Stromal cell of bone marrow (primary cell): ENCODE measurements at places on chromosomes 13 and 19.

- DNase-seq, result no peak
These were observed 2.7 kb upstream of the SAMD1 start for GRCh38 chr19:14093117-14093823.

- DNase-seq, result no peak
These were observed 618 bp downstream of the THSD8 start for GRCh38 chr19:12802267-12803106.

GRCh38 chr19:13621413-13621812, 115.1 kb upstream of the CACNA1A start:
- DNase-seq, result peak; percentile 97

DNA sequence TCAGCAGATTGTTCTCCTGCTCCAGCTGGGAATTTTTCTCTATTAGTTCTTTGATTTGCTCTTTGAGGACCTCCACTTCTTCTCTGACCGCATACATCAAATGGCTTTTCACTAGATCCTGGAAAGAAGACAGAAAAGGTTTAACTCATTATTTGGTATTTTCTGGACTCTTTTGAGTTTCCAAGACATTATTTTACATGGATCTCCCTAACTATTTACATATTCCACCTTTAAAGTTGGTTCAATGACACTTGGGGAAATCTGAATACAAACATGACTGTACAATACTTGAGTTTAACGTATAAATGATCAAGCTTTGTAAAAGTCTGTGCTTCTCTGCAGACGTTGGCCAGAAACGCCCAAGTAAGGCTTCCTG, 61.1 kb downstream of the SERP2 start:
- DNase-seq, result no peak

DNA sequence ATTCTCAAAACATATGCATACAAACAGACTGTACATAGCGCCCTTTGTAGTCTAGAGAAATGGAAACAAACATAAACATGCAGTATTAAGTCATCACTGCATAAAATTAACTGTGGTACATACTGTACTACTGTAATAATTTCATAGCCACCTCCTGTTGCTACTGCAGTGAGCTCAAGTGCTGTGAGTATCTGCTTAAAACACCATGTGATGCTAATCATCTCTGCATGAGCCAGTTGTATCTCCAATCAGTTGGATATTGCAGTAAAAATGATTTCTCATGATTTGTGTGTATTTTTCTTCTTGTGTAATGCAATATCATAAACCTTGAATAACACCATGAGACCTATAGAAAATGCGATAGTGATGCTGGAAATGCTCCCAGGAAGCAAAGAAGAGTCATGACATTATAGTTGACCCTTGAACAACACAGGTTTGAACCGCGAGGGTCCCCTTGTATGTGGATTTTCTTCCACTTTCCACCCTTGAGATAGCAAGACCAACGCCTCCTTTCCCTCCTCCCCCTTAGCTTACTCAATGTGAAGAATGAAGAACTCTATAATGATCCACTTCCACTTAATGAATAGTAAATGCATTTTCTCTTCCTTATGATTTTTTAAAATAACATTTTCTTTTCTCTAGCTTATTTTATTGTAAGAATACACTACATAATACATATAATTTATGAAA, 4.1 kb downstream of the TNFSF13B start:
- no peak for DNase-seq

DNA sequence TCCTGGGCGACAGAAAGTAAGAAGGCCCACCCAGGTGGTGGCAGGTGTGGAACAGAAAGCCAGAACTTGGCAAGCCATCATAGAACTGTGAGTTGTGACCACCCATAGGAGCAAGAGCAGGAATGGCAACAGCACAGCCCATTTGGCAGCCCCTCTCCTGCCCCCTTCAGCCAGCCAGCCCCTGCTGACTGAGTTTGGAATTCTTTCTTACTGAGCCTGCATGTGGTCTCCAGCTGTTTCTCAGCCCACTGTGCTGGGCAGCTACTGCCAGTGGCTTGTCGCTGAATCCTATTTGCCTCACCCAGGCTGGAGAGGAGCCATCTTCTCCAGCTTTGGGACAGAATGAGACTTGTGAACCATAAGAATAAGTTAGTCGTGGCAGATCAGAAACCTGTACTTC, 28.3 kb downstream of the CNMD start:
- DNase-seq, result no peak

GRCh38 chr13:20492641-20493040, 33.0 kb downstream of the CRYL1 start:
- DNase-seq, result no peak

GRCh38 chr19:16737911-16738310, 18.3 kb downstream of the NWD1 start:
- DNase-seq, result no peak

DNA sequence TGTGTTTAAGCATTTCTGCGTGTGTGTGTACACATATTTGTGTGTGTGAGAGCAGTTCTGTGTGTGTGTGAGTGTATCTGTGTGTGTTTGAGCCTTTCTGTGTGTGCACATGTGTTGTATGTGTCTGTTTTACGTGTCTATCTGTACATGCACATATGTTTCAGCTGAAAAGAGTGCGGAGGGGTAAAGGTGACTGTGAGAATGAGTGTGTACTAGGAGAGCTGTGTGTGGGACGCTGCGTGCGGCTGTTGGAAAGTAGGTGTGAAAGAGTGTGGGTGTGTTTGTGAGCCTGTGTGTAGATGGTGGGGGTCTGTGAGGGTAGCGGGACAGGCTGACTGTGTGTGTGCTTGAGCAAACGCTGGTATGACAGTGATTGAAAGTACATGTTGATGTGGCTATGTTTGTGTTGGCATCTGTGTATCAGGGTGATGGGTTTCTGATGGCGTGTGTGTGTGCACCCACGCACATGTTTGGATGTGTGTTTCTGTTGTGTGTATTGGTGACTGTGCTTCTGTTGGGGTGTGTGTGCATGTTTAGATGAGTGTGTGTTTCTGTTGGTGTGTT, 7.5 kb upstream of the TPM4 start:
- DNase-seq, result no peak

GRCh38 chr13:92716749-92717148, 509.9 kb upstream of the GPC6 start:
- peak; percentile 24 for DNase-seq
